NCI-H526 treated with DMSO at 0.1 percent for 48 hours (cell line): ENCODE measurements at places on chromosomes 6 and 20.
A peak's percentile ranks its signal among the peaks of the same experiment; 100 is the strongest.

- no peak for DNase-seq
Measured at GRCh38 chr20:12413116-12413515, 495.4 kb downstream of the BTBD3 start.

DNA sequence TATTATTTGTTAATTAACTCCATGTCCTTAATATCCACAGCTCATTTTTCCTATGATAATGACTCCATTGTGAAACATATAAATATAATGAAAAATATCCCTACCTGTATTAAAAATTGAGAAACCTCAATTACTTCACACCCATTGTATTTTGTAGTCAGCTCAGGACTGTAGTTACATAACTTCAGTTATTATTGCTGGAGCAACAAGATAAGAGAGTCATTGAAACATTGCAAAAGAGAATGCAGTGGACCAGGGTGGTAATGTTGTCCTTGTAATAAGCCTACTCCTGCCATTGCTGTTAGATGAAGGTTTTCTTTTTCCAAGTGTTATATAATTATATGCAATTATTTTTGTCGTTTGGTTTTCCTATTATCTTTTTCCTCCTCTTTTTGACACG lies 184.4 kb downstream of the PRL start:
- DNase-seq = no peak

DNA sequence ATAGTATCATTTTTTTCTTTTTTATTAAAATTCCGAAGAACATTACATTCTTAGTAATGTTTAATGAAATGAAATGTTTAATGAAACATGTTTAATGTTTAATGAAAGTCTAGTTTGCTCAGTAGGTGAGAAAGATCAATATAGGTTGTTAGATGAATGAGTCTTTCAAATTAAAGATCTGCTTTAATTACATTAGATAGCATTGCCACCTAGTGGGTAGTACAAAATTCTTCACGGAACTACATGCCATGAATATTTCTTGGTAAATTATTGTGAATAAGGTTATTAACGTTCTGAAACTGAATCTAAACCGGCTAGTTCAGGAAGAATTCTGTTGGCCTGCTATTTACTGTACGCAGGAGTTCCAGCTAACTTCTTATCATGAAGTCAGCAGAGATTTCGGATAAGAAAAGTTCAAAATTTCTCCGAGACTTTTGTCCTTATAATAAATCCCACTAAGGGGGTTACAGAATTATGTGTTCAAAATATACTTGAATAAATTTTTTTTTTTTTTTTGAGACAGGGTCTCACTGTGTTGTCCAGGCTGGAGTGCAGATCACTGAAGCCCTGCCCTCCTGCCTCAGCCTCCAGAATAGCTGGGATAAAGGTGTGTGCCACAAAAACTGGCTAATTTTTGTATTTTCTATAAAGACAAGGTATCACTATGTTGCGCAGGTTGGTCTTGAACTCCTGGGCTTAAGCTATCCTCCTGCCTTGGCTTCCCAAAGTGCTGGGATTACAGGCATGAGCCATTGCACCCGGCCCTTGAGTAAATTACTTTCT lies 7.9 kb upstream of the GMNN start:
- DNase-seq = no peak

DNA sequence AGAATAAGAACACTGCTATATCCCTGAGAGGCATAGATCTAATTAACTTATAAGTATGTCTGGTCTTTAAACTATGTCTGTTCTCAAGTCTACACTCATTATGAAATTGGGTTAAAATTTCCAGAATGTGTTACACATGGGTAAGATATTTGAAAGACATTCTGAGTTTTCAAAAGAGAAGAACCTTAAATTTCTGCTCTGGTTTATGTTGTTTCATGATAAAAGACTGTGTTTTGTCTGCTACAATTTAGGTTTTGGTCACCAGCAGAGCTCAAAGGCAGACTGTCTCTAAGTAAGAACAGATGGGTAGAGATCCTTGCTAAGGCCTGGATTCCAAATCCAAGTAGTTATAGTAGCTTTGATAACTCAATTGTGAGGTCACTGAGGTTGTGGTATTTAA lies 6.0 kb downstream of the STMND1 start:
- no peak for DNase-seq

DNA sequence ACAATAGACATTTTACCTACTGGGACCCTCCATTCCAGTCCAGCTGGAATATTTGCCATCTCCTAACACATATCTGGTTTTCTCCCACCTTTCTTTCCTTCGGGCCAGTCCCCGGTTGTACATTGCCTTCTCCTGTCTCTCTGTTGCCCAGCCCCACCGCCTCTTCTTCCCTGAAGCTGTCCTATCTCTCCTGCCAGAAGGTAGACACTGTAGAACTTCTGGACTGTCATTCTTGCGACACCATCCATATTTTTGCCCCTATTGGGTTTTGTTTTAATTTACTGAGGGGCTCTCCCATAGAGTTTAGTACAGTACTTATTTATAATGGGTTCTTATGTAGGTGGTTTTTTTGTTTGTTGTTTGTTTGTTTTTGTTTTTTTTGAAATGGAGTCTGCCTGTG lies 4.9 kb downstream of the PTK7 start:
- no peak for DNase-seq

DNA sequence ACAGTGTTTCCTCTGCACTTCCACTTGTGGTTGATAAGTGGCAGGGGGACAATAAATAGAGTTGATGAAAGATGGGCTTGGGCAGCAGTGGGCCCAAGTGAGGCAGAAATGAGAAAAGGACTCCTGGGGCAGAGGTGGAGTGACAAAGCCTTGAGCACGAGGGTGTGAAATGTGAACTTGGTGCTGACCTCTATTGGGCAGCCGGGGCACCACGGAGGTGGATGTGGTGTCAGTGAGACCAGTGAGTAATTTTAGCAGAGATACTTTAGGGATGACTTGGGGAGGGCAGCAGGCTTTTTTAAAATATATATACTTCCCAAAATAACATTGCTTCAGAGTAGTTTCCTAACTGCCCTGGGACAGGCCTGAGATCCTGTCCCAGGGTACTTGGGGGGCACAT lies 30.6 kb upstream of the MYLK2 start:
- DNase-seq = no peak

GRCh38 chr6:121917834-121918559 lies 481.5 kb upstream of the HSF2 start:
- DNase-seq = no peak

DNA sequence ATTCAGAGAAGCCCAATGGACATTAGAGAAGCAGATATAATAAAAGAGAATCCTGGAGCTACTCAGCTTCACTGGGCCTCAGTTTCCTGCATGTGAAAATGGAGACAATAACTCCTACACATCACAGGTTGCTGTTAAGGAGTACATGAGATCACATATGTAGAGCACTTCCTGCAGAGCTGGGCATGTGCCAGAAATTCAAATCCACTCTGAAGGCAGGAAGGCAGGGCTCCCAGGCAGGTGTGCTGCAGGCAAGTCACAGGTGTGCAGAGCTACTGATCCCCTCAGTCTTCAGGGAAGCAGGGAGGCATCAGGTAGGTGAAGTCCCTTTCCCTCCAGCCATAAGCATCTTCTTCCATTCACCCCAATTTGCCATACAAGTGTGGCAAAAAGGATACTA lies 48.0 kb downstream of the DST start:
- DNase-seq = peak; percentile 31

DNA sequence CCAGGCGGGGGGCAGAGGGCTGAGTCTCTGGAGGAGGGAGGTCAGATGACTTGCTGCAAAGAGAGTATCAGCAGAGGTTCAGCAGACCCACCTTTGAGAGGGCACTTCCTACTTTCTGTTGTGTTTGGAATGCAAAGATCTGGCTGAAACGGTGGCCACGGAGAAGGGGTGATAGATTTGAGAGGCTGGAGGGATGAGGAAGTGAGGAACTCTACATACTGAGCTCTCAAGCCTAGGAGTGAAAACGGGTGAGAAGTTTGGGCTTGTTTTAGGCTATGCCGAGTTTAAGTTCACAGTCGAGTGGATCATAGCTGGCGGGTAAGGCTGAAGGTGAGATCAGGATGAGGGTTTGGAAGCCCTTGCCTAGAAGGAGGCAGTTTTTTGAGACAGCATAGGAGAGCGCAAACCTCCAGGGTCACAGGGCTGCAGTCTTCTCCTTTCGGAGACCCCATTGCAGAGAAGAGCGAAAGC lies 477 bp upstream of the ITPA start:
- no peak for DNase-seq

DNA sequence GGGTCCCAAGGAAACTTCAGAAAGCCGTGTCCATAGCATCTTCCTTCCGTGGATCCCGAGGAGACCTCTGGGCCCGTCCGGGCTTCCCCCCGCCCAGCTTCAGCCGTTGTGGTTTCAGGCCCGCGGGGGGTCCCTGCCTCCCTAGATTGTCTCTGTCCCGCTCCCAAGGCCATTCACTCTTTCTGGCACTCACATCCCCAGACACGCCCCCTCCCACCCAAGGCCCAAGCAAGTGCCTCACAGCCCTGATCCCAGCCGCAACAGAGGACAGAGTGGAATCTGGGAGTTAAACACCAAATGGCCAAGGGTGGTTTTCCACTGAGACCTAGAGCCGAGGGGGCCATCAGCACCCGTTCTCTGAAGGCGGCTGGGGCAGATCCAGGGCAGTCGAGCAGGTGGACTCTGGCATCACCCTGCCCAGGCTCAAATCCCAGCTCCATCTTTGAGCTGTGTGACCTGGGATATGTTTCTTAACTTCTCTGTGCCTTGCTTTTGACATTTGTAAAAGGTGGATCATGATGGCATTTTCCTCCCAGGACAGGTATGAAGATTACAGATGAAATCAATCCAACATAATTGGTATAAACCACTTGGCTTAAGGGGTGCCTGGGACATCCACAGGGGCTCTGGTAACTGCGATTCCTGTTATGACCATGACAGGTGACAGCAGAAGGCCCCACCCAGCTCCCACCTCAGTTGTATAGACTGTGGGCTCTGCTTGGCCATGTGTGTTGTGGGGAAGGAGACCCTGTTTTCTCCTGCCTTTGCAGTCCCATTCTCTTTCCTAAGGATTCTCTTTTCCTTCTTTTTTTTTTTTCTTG lies 48.1 kb downstream of the CTCFL start:
- no peak for DNase-seq

GRCh38 chr20:51978070-51978501 lies 175.8 kb upstream of the SALL4 start:
- peak; percentile 88 for DNase-seq

- DNase-seq = no peak
Measured at GRCh38 chr6:98841621-98842341, 7.4 kb downstream of the POU3F2 start.

GRCh38 chr20:21102603-21103311 lies 3.4 kb downstream of the LINC00237 start:
- no peak for DNase-seq

- DNase-seq = no peak
Measured at GRCh38 chr6:52937908-52938307, 28.4 kb upstream of the GSTA3 start.

- DNase-seq = no peak
Measured at GRCh38 chr6:136544326-136544725, 5.9 kb downstream of the MAP7 start.

- DNase-seq = no peak
Measured at GRCh38 chr6:144181639-144182038, 31.3 kb downstream of the STX11 start.

- DNase-seq = no peak
Measured at GRCh38 chr6:145525038-145525437, 210.3 kb downstream of the EPM2A start.

DNA sequence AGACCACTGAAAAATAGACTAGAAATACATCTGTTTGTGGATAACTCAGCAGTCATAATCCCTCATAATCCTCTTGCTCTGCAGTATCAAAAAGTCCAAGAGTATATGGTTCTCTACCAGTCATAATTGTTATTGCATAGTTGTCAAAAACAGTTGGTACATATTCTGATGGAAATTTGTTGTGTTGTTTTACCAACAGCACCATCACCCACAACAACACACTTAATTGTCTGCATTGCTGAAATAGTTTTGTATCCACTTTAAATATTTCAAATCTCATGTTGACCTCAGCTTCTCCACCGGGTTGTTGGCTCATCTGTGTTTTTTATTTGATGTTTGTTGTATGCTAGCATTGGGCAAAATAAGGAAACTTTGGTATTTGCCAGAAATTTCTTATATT lies 39.4 kb downstream of the ITCH start:
- DNase-seq = no peak

DNA sequence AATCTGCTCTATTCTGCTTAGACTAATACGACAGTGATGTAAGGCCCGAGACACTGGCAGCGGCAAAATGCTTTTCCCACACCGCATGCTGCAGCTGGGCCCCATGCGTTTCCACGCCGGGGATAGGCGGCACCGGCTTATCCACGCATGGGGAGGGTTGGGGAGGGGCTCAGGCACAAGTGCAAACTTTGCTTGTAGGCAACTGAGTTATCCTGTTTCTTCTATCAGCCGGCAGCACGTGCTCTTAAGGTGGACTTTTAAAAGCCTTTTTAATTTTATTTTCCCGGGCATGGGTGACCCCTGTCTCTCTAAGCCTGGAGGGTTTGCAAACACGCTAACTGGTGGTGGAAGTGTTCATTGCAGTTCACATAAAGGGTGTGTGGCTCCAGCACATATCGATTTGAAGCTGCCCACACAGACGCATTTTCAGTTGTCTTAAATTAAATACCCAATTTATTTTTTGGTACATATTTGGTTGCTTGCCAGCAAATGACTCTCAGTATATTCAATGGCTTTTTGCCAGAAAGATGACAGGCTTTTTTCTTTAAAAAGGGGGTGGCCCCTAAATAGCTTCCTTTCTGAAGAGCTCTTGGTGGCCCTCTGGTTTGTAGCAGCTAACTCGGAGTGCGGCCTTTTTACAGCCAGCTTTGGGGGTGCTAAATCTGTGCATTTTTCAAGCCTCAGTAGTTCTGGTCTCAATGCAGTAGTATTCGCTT lies 561.8 kb upstream of the AGPAT4 start:
- no peak for DNase-seq

DNA sequence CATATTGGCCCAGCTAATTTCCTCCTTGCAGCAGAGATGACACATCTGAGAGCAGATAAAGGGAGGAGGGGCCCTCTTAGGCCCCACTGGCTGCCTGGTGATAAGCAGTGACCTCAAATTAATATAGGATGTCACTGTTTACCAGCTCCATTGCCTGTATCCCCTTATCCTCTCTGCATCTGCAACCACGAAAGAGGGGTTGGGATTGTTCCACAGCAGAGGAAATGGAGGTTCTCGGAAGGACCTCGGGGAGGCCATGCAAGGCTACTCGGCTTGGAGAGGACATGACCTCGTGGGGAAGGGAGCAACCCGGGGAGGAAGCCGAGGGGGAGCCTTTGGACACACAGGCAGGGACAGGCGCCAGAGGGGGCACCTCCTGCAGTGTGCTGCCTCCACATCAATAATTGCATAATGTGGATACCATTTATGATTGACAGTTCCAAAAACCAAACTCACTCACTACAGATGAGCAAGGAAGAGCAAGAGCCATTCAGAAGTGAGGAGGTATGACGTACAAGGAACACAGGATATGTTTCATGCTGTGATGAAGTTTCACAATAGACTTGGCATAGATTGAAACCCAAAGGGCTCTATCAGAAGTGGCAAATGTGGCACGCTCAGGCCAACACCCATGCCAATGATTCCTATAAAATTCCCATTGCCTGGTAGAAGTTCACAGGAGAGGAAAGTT lies 177.2 kb upstream of the RNF24 start:
- no peak for DNase-seq
